ENCODE measurements at places on chromosomes 4 and X.

DNA sequence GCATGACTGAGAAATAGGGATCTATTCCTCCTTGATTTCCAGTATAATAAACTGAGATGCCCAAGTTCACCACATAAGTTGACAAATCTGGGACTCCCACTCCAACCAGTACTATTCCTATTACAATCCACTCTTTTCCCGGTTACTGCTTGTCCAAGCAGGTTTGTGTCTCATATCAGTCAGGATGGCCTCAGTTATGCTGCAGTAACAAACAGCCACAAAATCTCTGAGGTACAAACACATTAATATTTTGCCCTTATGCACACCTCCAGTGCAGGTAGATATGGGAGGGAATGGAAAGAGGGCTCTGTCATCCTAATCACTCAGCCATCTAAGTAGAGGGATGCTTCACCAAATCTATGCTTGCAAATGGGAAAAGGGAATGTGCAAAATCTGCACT, 207.8 kb downstream of the RAB28 start:
- no peak for DNase-seq

DNA sequence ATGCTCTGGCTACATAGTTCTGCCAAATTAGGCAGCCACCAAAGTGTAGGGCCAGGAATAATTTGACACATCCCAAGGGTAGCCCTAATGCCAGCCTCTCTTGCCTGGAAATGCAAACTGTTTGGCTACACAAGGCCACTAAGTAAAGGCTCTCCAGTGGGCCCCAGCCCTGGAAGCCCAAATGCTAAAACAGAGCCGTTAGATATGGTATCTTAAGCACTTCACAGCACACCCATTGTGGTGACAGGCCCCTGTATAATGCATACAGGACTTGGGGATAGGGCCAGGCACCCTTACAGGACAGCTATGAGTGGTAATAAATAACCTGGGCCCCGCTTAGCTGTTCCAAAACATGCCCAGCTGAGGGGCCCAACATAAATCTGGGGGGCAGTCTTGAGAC, 623.9 kb downstream of the BCOR start:
- DNase-seq: no peak

DNA sequence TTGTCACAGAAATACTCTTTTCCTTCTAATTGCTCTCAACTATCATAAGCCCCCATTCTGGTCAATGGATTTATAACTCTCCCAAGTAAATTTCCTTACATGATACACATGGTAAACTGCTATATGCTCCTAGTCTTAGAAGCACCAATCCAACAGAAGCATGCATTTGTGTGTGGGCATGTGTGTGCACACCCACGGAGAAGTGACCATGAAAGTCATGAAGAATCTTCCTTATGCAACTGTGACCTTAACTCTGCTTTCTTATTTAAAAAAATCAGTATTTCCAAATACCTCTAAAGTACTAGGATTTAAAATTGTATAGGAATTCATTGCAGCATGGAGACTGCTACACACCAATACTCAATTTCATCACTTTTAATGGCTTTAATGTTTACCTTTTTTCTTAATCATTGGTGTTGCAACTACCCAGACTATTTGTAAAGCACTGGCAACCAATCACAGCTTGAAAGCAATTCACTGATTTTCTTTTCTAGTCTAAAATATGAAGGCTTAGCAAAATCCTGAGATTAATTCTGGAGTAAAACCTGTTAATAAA, 47.6 kb downstream of the MAML3 start:
- no peak for DNase-seq

- DNase-seq: no peak
These were observed 102.7 kb downstream of the SPCS3 start for GRCh38 chr4:176422511-176422910.

- DNase-seq: no peak
These were observed 194.8 kb upstream of the RASGEF1B start for GRCh38 chr4:81666491-81666890.

DNA sequence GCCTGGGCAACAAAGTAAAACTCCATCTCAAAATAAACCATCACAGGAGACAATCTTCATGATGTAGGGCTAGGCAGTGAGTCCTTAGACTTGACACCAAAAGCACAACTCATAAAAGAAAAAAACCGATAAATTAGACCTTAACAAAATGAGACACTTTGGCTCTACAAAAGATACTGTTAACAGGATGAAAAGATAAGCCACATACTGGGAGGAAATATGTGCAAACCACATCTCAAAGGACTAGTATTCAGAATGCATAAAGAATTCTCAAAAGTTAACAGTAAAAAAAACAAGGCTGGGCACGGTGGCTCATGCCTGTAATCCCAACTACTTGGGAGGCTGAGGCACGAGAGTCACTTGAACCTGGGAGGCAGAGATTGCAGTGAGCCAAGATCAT, 13.2 kb downstream of the EFHC2 start:
- DNase-seq: no peak

DNA sequence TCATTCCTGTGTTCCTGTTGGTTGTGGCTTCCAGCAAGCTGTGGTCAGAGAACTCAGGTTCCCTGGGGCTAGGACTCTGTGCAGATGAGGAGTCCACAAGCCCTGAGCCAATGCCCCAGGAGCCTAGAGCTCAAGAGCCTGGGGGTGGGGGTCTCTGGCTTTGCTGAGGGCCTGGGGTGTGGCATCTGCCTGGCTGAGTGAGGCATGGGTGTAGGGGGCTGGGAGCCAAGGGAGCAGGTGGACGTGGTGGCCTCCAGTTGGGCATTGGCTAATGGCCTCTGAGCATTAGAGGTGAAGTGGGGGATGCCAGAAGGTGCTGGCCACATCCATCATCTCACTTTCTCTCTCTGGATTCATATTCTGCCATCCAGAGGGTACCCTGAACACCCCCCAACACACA, 5.3 kb upstream of the MAMLD1 start:
- no peak for DNase-seq

GRCh38 chrX:45986971-45987370, 558.2 kb downstream of the ZNF674 start:
- no peak for DNase-seq

GRCh38 chr4:173530326-173531085, 477 bp upstream of the HAND2 start:
- no peak for DNase-seq

DNA sequence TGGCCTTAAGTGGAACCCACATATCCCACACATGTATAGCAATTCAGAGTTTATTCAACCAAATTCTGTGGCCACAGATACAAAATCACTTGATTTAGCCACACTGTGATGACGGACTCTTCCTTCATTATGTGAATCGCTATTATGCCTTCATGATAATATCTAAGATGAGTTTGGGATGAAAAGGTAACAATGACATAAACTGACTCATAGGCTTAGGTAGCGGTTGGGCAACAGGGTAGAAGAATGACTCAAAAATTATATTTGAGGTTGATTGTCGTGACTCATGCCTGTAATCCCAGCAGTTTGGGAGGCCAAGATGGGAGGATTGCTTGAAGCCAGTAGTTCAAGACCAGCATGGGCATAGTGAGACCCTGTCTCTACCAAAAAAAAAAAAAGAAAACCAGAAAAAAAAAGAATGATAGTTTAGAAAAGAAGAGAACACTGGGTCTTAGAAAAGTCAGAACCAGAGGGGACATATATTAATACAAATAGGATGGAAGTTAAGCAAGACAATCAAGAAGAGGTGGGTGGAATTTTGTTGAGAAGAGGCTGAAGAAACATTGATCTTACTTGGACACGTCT, 70.4 kb upstream of the USP9X start:
- DNase-seq: no peak

GRCh38 chr4:92299152-92299551, 4.6 kb upstream of the GRID2 start:
- DNase-seq: no peak

GRCh38 chr4:146340798-146341197, 126.5 kb downstream of the REELD1 start:
- no peak for DNase-seq

DNA sequence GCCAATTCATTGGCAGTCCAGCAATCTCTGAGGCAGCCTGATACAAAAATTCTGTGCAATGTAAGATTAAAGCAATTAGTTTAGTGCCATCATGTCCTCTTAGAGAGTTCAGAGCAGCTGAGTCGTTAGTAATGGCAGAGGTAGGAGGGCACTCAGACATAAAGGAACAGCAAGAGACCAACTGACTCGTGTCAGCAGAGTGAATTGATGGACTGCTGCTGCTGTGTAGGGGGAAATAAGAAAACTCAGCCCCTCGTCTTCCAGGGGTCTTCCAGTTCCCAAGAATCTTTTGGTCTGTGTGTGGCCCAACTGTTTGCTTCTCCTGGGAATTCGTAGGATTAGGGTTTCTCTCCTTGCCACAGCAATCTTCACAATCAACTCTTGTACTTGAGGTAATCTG, 100.9 kb downstream of the TTC29 start:
- no peak for DNase-seq

DNA sequence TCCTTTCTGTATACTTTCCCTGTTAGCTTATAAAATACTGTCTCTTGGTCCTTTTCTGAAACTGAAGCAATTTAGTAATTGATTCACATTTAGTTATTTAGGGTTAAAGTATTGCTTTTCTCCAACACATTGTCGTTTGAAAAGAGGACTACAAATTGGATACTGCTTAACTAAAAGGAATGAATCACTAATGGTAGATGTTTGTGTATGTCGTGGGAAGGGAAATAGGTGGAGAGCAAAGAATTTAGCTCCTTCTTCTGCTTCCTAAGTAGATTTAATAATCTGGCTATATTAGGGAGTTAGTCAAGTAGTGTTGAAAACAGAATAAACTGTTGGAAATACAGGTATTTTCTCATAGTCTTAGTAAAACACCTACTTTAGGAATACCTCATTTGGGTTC, 27.9 kb downstream of the SLAIN2 start:
- DNase-seq: no peak

- no peak for DNase-seq
These were observed 176.5 kb upstream of the CLNK start for GRCh38 chr4:10861036-10861435.

GRCh38 chr4:18042754-18043153, 21.2 kb upstream of the LCORL start:
- no peak for DNase-seq

DNA sequence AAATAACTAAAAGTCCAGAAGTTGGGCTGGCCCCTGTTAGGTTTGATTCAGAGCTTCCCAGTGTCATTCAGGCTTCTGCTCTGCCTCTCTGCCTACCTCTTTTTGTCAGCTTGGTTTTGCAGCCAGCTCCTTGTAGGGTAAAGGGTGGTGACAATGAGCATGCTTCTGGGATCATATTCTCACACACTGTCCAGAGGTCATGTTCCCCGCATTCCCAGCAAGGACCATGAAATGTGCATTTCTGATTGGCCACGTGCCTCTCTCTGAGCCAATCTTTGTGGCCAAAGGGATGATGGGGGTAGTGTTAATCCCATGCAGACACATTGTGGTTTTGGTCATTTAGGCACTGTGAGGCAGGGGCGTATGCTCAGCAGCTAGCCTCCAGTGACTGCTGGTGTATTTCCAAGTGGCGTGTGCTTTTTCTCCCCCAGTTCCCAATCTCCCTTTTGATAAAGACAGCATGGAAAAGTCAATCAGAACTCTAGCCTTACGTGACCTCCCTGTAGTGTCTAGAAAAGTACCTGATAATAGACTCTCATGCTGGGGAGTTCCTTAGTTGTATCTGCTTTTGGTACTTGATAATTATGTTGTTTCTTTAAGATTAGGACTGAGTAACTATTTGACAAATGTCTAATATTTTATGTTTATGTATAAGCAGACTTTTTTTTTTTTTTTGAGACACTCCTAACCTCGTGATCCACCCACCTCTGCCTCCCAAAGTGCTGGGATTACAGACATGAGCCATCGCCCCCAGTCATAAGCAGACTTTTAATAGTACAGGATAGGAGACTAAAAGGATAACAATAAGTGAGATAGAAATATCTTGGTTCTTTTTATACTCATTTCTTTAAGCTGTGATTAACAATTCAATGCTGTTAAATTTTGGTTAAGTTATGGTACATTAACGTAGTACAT, 57.8 kb downstream of the KIAA0232 start:
- DNase-seq: no peak

- no peak for DNase-seq
These were observed 233.5 kb upstream of the GYPA start for GRCh38 chr4:144374065-144374464.

- DNase-seq: no peak
These were observed 20.1 kb downstream of the IGFBP7 start for GRCh38 chr4:57090079-57090478.

- no peak for DNase-seq
These were observed 78.2 kb upstream of the PAQR3 start for GRCh38 chr4:79017481-79017880.

DNA sequence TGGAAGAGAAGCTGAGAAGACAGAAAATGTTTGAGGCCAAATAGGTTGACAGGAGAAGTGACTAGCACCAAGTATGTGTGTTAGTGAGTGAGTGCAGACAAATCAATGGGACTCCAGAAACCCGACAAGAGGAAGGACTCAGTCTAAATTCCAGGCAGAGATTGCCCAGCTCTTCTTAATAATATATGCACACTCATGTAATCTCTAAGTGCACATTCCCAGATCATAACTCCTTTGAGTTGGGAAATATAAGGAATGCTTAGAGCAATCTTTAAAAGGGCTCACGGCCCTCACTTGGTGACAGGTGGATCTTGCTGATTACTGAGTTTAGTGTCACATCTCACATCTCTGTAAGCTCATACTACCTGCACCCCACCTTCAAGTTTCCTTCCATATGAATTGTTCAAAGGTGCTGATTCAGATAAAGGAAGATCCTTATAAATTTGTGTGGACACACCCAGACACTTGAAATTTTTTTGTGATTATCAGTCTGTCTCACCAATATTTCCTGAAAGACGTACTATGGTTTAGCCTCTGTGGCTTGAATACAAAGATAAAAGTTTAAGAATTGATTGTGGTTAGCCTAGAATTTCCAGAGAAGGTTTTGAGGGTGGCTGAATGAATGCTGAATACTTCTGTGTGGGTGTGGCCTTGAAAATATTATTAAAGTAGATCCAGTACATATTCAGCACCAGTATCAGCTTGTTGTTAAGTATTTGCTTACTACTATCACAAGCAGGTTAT, 205.1 kb upstream of the UGT8 start:
- no peak for DNase-seq

- no peak for DNase-seq
These were observed 164.3 kb upstream of the MAMLD1 start for GRCh38 chrX:150198776-150199175.

All from 8988T (cell line).